ENCODE measurements at places on chromosomes 11 and 22.

DNA sequence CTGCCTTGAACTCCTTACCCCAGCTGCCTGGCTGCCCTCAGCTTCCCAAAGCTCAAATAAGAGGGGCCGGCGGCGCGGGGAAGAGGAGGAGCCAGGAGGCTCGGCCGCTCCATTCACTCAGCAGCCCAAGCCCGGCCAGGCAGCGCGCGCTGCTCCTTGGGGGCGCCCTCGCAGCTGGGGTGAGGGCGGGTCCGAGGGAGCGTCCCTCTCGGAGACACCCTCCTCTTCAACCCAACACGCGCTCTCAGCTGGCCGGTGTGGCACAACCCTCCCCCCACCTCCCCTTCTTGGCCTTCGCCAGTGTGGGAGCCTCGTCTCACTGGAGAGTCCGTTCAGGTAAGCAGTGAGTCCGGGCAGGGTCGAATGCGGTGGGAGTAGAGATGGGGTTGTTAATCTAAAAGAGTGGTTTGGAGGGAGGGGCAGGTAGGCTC lies at the start of gene WT1:
Gene WT1, minus strand, starts transcription at position 29 of the 431 bp plus-strand sequence.
- no peak for DNase-seq

GRCh38 chr11:125201525-125202141 lies 37.1 kb downstream of the PKNOX2 start:
- no peak for DNase-seq

DNA sequence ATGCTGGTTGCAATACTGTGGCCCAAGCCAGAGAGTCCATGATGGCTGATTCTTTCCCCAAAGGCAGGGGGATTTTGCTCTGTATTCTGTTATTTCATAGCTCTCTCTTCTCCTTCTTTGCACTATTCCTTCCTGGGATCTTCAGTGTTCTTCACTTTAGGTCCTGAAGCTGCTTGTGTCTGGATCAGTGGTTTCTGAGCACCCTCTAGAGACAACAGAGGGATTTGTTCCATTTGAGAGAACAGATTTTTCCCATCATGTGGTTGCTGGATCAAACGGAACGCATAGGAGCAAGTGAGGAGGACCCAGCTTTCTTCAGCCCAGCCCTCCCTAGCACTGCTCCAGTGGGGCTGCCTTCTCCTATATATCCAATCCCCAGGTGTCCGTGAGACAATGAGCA lies 68.7 kb upstream of the SYN3 start:
- DNase-seq: no peak

GRCh38 chr11:103903621-103904323 lies 132.7 kb upstream of the DDI1 start:
- DNase-seq: no peak

GRCh38 chr11:73596547-73596946 lies 1.4 kb downstream of the FAM168A start:
- no peak for DNase-seq

- DNase-seq: no peak
Observed at GRCh38 chr11:73856031-73856567, 20.5 kb downstream of the COA4 start.

DNA sequence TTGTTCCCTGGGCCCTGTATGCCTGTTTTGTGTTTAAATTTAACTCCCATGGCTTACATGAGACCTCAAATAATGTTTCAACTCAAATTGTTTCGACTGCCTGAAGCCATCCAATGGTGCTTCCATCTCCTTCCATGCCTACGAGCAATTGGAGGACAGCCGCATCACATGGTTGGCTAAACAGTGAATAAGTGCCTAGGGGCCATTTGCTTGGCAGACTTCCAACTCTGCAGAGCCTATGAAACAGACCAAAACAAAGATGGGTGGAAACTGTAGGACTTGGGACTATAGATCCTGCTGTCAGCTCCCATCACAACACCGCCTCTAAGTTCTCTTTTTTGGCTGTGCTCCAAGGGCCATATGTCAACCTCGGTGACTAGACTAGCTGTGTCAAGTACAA lies 84.1 kb downstream of the PARVA start:
- no peak for DNase-seq

- no peak for DNase-seq
Observed at GRCh38 chr22:45201678-45202332, 38.1 kb downstream of the NUP50 start.

DNA sequence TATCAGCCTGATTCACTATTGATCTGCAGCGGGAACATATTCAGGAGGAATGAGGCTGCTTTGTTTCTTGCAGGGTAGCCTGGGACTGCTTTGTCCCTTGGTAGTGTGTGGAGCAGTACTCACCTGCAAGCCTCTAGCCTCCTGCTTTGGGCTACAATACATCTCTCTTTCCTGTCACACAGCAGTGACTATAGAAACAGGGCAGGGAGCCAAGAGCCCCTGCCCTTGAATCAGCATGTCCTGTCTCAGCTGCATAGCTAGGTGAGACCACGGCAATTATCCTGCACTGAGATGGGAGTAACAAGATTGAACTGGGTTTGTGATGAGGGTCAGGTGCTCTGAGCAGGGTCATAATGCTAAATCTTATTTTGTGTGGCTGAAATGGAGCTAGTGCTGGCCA lies 191.9 kb downstream of the NELL1 start:
- no peak for DNase-seq

DNA sequence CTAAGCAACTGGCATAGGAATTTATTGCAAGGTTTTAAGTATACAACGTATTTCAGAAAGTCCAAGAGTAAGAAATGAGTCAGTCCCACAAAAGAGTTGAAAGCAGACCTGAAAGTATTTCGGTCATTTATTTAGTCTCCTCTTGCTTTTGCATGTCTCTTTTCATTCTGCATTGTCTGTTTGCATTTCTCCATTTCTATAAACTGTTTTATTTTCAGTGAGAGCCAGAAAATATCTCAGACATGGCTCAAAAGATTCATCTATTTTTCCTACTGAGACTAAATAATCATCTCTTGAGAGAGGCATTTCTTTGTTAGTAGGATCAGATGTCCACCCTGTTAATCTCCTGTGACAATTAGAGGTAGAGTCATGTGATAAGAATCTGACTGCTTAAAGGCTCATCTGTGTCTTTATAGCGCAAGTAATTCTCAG lies 219.1 kb upstream of the CCDC179 start:
- no peak for DNase-seq

- no peak for DNase-seq
Observed at GRCh38 chr22:23883658-23884057, 10.5 kb upstream of the MIF start.

DNA sequence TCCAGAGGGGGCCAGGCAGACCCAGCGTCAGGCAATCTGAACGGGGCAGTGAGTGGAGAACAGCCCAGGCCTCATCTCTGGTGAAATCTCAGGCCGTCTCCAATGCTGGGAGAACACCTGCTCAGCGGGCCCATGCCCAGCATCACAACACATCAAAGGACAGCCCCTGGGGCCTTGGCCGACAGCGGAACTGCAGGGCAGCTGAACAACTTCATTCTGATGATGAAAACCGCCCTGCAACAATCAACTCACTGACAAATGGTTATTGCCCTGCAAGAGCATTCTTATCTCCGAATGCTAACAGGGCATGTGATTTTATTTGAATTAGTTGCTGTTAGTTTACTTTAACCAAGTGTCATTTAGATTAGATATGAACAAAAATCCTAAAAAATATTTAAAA lies 14.6 kb downstream of the CELSR1 start:
- DNase-seq: no peak

- no peak for DNase-seq
Observed at GRCh38 chr22:23903328-23903971, 9.3 kb downstream of the MIF start.

GRCh38 chr11:122852074-122852795 lies 13.9 kb downstream of the CRTAM start:
- DNase-seq: no peak

DNA sequence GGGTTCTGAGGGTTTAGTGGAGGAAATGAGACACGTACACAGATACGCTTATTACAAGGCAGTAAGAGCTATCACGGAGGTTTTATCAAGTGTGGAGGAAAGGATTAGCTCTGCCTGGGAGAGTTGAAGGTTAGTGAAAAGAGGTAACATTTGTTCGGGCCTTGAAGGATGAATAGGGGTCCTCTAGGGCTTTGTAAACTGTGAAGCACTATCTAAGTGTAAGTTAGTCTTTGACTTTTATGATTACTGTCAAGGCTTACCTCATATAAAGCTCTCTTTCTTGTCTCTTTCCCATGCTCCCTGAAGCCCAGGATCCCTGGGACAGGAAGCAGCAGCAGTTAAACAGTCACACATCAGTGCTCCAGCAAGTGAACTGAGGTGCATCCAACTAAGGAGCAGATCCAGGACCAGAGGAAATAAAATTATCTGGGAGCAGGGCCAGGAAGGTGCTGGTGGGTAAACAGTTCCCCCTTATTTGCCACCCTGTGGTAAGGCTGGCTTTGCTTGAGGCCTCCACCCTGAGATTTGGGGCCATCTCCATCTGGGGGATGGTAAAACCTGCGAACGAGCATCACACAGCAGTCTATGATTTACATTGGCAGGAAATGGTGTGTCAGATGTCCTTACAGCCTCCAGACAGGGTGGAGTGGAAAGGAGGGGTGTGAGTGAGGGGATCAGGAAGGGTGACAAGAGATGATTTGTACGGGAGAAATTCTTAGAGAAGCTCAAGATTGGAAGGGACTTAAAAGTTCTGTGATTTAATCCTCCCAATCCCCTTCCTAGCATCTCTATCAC lies 27.2 kb downstream of the GVQW3 start:
- no peak for DNase-seq

DNA sequence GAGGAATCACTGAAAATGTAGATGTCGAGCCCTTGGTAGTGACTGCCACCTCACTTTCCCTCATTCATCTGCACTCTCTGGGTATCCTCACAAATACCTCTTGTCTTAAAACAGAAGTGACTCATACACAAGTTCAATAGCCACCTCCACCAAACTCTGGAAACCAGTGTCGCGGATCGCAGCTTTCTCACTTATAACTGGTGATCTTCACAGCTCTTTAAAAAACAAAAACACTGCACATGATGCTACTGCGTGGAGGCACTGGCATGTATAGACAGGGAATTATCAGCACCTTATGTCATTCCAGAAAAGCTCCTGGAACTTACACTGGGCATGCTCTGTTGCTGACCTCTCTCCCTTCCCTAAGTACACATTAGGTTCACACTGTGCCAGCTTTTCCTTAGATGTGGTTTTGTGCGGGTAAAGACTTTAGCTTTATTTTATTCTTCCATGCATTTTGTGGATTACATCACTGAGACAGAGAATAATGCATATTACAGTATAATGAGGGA lies 425.5 kb upstream of the CADM1 start:
- DNase-seq: no peak

DNA sequence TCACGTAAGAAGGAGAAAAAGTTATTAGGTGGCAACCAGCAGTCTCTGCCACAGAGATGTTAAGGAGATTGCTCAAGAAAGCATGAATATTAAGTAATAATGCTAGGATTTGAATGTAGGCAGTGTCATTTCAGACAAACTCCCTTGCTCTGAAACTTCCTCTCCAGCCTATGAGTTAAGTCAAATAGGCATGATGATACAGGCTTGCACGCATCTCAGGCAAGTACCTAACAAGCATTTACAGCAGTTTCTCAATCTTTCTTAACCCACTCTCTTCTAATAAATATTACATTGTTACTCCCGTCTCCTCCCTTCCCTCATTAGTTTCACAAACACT lies 72.7 kb downstream of the RAB38 start:
- no peak for DNase-seq

All from stimulated activated CD4-positive, alpha-beta T cell treated with anti-CD3 and anti-CD28 coated beads, Interleukin-15, amount 100 ng/mL, for 1 hour (primary cell).